ENCODE measurements at places on chromosomes 6 and 20. TPM values are rescaled to one million over a fixed set of nuclear protein-coding genes. Genes with fewer than 3 reads are reported as not detected.

DNA sequence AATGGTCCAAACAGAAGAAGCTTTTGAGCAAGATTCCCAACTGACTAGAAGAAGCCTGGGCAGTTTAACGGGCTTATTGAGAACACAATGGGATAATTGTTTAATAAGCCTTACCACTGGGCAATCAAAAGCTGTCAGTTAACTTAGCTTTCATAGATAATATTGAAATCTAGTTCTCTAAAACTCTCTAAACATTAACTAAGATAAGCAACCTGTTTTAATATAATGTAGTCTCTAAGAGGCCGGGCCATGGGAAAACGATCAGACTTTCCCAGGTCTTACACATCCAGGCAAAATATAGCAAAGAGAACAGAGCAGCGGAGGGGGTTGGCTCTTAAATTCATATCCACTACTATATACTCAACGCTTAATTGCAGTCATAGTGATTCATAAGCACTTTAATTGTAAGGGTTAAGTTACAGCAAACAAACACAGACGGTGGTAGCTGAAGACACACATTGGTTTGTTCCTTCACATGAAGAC is 128.0 kb upstream of the FAM83B start:
- no peak for DNase-seq

DNA sequence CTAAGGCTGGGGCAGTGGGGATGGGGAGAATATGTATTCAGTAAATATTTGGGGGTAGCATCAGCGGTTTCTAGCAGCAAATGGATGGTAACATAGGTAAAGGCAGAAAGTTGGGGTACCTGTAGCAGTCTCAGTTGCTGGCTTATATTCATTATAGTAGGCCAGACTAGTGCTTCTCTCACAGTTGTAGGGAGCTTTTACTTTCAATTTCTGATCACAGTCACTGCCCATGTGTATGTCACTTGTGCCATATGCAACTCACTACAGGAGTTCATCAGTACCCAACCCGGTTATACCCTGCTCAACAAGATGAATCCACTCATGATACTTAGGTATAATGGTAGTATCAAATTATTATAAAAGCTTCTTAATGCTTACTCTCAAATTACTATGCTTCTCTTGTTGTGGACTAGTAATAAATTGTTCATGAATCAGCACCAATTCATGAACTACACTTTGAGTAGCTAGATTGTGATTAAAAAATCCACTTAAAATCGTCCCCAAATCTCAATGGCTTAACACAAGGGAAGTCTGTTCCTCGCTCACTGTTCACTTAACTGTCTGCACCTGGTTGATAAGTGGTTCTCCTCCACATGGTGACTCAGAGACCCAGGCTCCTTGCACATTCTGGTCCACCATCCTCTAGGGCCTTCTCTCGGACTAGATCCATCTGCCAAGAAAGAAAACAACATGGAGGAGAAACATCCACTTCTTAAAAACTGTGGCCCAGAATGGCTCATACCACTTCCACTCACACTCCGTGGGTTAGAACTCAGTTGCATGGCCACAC is 31.3 kb upstream of the MYLIP start:
- DNase-seq, result no peak

- DNase-seq, result no peak
Observed at GRCh38 chr6:139390447-139390846, 16.0 kb upstream of the CITED2 start.

Gene ADGRB3
- 0.10 TPM for total RNA-seq

Gene IL17A
- not detected for total RNA-seq

Gene MATN4
- total RNA-seq, result 0.15 TPM

Measured in Panc1 (cell line).